ENCODE measurements at places on chromosomes 7 and 10. TPM values are rescaled to one million over a fixed set of nuclear protein-coding genes. Genes with fewer than 3 reads are reported as not detected.

The LRRC18 gene
- total RNA-seq = not detected

The ETV1 gene
- 51.8 TPM for total RNA-seq

The MXI1 gene
- 48.1 TPM for total RNA-seq

The SERPINE1 gene
- not detected for total RNA-seq

The LGI1 gene
- total RNA-seq = 174 TPM

The KLF14 gene
- total RNA-seq = not detected

The GJD4 gene
- not detected for total RNA-seq

The NSMCE4A gene
- total RNA-seq = 42.4 TPM

The CYP2C19 gene
- total RNA-seq = not detected

The CPSF4 gene
- total RNA-seq = 106 TPM

The BAMBI gene
- total RNA-seq = 5.8 TPM

The DKK1 gene
- 3.1 TPM for total RNA-seq

The LYZL1 gene
- not detected for total RNA-seq

The HMX3 gene
- not detected for total RNA-seq

The SYT15B gene
- total RNA-seq = not detected

The HPSE2 gene
- total RNA-seq = not detected

The ZNF503 gene
- total RNA-seq = 5.6 TPM

The SGPL1 gene
- total RNA-seq = 111 TPM

The FGL2 gene
- not detected for total RNA-seq

The SPOCK2 gene
- total RNA-seq = 362 TPM

The ODAD2 gene
- not detected for total RNA-seq

The NUTM2E gene
- 0.86 TPM for total RNA-seq

The VPS37D gene
- 17.2 TPM for total RNA-seq

The ZNF804B gene
- 0.10 TPM for total RNA-seq

The ATP6V0A4 gene
- not detected for total RNA-seq

The LMBR1 gene
- 41.0 TPM for total RNA-seq

The STEAP2 gene
- total RNA-seq = 0.59 TPM

The PLXNA4 gene
- total RNA-seq = 16.2 TPM

The HHEX gene
- not detected for total RNA-seq

The THSD7A gene
- 211 TPM for total RNA-seq

The OR9A2 gene
- not detected for total RNA-seq

The GIMAP5 gene
- total RNA-seq = not detected

The WNT8B gene
- not detected for total RNA-seq

The HOXA11 gene
- total RNA-seq = not detected

Measured in glutamatergic neuron (in vitro differentiated cells).